ENCODE measurements at places on chromosomes 16 and 17. TPM values are rescaled to one million over a fixed set of nuclear protein-coding genes. Genes with fewer than 3 reads are reported as not detected.
A peak's percentile ranks its signal among the peaks of the same experiment; 100 is the strongest.

Gene TBC1D3H
- total RNA-seq, result not detected

Gene CCL3
- total RNA-seq, result not detected

Gene KRT15
- total RNA-seq, result 0.51 TPM

Gene TPSAB1
- total RNA-seq, result not detected

Gene CSH1
- not detected for total RNA-seq

Gene NCOR1
- total RNA-seq, result 140 TPM

Gene TEKT1
- total RNA-seq, result not detected

Gene CES5A
- total RNA-seq, result not detected

Gene MOSMO
- 19.2 TPM for total RNA-seq

DNA sequence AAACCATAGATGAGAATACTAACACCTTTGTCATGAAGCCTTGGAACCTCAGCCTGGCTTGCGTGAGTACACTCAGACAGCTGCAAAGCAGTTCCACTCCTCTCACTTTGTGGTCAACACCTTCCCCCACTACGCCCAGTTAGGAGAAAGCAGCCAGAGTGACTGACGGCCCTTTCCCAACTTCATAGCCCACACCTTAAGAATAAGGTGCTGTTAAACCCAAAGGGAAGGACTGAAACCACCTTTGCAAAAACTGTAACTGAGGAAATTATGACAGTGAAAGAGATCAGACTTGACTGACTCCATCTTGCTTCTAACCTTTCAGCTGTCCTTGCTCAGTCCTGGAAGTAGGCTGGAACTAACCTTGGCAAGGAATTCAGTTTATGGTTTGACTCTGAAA lies 13.7 kb downstream of the N4BP1 start:
- DNase-seq, result no peak

GRCh38 chr17:48954300-48954755 lies 9.7 kb upstream of the SNF8 start:
- peak; percentile 69 for DNase-seq

- peak; percentile 71 for DNase-seq
Measured at GRCh38 chr17:67431249-67432015, 54.4 kb downstream of the PITPNC1 start.

- DNase-seq, result peak; percentile 83
Measured at GRCh38 chr17:44345454-44346026, 438 bp downstream of the GRN start.

GRCh38 chr16:77295896-77296295 lies 96.7 kb downstream of the SYCE1L start:
- no peak for DNase-seq

GRCh38 chr17:68459037-68459639 lies 1.8 kb upstream of the WIPI1 start:
- no peak for DNase-seq

DNA sequence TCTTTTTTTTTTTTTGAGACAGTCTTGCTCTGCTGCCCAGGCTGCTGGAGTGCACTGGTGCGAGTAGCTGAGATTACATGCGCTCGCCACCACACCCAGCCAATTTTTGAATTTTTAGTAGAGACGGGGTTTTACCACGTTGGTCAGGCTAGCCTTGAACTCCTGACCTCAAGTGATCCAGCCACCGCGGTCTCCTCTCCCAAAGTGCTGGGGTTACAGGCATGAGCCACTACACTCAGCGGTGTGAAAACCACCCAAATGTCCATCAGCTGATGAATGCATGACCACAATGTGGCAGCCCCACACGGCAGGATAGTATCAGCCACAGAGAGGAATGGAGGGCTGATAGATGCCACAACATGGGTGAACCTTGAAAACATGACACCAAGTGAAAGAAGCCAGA lies 2.1 kb downstream of the P2RX5 start:
- no peak for DNase-seq

DNA sequence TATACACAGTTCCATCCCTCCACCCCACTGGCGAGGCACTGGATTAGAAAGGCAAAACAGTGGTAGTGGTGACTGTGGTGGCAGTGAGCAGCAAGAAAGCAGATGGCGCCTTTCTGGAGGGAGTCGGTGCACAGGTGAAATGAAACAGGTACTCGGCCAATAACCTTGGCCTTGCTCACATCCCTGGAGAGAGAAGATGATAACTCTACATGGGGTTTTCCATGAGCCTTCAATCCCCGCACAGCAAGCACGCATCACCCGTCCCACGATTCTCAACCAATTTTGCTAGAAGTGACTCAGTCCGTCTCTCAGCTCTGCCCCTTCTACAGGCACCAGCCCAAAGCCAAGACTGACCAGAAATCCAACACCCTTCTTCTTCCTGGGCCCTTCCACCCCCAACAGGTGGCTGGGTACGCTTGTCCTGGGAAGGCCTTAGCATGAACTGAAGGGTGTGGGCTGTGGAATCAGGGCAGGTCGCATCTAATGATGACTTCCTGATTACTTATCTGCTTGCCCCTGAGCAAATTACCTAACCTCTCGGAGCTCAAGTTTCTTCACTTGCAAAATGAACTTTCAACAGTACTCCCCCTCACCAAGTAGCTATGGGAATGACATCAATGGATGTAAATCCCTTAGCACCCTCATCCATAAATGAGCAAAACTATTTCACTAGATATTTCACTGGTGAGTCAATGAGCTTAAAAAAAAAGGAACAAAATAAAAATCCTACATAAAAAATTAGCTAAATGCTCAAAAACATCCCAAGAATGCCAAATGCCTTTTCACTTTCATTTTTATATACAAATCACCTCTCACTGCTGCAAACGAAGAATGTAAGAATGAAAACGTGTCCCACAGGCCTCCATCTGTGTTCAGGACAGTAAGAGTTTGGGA lies 18.0 kb downstream of the XPO6 start:
- peak; percentile 59 for DNase-seq

DNA sequence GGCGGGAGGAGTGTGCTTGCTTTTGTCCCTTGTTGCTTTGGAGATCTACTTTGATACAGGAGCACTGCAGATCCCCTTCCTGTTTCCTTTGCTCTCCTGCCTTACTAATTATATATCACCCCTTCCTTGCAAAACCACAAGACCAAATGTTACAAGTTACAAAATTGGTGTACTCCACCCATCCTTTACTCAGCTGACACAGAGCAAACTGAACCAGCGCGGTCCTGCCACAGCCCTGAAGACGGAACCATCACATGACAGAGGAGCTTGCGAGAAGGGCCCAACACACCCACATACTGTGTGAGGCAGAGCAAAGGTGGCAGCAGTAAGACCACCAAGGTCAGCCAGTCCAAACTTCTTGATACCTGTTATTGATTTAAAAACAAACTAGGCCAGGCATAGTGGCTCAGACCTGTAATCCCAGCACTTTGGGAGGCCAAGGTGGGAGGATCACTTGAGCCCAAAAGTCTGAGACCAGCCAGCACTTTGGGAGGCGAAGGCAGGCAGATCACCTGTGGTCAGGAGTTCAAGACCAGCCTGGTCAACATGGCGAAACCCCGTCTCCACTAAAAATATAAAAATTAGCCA lies 33.2 kb downstream of the CYTH1 start:
- peak; percentile 43 for DNase-seq

DNA sequence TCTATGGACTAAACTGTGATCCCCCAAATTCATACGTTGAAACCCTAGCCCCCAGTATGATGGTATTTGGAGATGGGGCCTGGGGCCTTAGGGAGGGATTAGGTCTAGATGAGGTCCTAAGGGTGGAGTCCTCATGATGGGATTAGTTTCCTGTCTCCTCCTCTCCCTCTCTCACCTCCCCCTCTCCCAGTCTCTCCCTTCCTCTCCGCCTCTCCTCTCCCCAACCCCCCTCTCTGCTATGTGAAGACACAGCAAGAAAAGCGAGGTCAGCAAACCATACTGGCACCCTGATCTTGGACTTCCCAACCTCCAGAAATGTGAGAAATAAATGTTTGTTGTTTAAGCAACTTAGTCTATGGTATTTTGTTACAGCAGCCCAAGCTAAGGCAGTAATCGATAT lies 15.4 kb downstream of the ZNF18 start:
- DNase-seq, result no peak
